ENCODE measurements at places on chromosomes 5 and 9. TPM values are rescaled to one million over a fixed set of nuclear protein-coding genes. Genes with fewer than 3 reads are reported as not detected.

DBH gene
- polyA plus RNA-seq, result not detected

PRR7 gene
- polyA plus RNA-seq, result 1.6 TPM

FAM151B gene
- 3.5 TPM for polyA plus RNA-seq

IL5 gene
- polyA plus RNA-seq, result not detected

KIF12 gene
- 0.07 TPM for polyA plus RNA-seq

PRDM9 gene
- not detected for polyA plus RNA-seq

NUTM2G gene
- not detected for polyA plus RNA-seq

OR1J2 gene
- polyA plus RNA-seq, result 0.64 TPM

FOXD4L6 gene
- polyA plus RNA-seq, result not detected

GPSM1 gene
- 19.2 TPM for polyA plus RNA-seq

JAKMIP2 gene
- polyA plus RNA-seq, result not detected

- DNase-seq, result no peak
Measured at GRCh38 chr5:27494887-27495286, 456.5 kb upstream of the CDH9 start.

GRCh38 chr5:134738963-134739661 is 764 bp downstream of the CAMLG start:
- DNase-seq, result no peak

- DNase-seq, result no peak
Measured at GRCh38 chr9:4005896-4006295, 294.0 kb downstream of the GLIS3 start.

DNA sequence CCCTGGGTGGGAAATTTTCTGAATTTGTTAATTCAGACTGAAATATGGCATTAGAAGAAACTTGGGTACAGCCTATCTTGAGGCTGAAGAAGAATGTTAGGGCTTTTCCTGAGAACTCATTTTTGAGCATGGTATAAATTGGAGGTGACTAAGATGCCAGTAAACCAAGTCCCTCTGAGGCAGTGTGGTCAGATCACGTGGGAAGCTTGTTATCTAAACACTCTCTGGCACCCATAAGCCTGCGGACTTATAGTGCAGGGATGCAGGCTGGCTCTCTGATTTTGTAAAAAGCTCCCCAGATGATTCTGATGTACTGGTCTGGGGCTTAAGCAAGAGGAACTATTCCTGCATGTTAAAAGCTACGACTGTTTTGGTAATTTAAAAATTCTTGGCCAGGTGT is 34.3 kb downstream of the MTMR12 start:
- no peak for DNase-seq

GRCh38 chr9:18250053-18250452 is 223.9 kb upstream of the ADAMTSL1 start:
- no peak for DNase-seq

DNA sequence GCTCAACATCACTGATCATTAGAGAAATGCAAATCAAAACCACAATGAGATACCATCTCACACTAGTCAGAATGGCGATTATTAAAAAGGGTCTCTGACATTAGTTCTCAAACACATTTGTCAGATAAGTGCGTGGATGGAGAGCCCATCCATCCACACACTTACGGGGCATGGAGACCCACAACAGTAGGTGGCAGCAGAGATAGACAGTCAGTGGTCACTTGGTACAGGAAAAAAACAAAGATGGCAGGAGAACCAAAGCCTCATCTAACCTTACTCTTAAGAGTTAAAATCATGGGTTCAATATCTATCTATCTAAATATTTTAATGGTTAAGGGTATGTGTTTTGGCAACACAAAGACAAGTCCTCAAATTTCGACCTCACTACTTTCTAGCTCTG is 1378.7 kb upstream of the C9orf72 start:
- no peak for DNase-seq

GRCh38 chr5:131423056-131423455 is 159.2 kb downstream of the CDC42SE2 start:
- no peak for DNase-seq

DNA sequence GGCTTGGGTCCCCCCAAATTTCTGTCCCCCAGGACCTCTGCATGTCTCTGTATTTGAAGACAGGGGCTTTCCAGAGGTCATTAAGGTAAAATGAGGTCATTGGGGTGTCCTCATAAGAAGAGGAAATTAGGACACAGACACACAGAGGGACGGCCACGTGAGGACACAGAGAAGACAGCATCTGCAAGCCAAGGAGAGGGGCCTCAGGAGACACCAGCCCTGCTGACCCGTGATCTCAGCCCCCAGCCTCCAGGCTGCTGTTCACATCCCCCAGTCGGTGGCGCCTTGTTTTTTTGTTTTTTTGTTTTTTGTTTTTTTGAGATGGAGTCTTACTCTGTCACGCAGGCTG is 1.2 kb upstream of the CCDC183 start:
- DNase-seq, result no peak

DNA sequence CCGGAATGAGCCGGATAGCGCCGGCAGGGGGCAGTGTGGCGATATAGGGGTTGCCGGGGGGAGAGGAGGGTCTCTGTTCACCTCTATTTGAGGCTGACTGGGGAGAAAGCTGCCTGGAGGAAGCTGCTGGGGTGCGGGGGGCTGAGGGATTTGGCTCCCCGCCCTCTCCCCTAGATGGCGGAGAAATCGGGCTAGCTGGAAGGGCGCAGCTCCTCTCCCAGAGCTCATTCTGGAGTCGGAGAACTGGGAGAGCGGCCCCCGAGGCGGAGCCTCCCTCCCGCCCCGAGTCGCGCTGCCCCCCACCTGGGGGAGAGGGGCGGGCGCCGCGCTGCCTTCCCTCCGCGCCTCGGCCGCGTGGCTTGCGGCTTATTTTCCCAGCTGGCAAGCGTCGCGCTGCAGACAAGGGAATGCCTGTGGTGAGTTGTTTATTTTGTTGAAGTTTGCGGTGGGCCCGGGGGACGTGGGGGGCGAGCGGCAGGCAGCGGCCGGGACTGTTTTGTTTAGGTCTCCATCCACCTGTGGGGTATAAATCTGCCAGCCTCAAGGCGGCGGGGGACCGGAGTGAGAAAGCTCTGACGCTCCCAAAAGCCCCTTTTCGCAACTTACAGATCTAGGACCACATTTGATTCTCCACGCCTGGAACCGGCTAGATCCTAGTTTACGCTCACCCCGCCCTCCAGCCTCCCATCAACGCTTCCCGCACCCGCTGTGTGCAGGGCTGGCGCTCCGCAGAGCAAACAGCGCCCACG is 4.1 kb upstream of the RGMB start:
- no peak for DNase-seq

GRCh38 chr5:4387290-4387689 is 752.8 kb upstream of the ADAMTS16 start:
- no peak for DNase-seq

- no peak for DNase-seq
Measured at GRCh38 chr5:141883184-141883891, 5.1 kb upstream of the PCDH1 start.

GRCh38 chr9:116941266-116941665 is 254.2 kb downstream of the TRIM32 start:
- DNase-seq, result no peak

DNA sequence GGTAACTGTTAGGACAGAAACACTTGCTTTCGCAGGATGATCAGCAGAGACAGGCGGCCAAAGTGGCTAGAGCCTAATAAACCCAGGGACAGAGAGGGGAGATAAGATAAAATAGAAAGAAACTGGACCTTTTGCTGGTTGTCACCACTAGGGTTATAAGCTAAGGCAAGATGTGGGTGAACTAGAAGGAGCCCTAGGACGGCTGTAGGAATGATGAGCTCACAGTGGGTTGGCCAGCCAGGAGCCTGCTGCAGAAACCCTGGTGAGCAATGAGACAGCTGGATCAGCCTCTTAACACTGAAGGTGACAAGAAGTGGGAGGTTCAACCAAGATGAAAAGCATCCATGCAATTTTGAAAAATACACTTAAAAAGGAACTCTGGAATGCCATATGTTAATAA is 13.5 kb downstream of the CTNND2 start:
- no peak for DNase-seq

DNA sequence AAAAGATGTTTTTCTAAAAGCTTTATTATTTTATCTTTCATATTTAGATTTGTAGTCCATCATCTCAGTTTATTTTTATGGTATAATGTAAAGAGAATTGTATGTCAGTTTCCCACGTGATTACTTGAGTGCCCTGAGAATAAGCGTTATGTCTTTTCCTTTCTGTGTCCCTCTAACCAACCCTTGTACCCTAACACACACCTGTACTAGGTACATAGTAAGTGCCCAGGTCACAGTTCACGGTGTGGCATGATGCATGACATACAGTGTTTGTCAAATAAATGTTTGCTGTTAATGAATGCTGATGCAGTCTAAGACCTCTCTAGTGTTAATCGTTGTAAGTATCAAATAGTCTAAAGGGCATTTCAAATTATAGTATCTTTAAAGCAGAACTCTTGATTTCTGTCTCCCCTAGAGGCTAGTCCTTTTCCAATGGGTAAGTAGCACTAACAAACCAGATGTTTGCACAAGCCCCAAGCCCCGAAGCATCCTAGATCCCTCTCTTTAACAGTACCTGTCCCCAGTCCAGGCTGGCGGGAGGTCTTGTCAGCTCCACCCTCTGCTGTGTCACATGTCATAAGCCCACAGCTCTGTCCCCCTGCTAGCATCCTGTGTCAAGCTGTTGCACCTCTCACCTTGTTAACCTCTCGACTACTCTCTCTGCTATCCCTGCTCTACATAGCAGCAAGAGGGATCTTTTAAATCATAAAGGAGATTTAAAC is 23.7 kb downstream of the NUP214 start:
- no peak for DNase-seq

DNA sequence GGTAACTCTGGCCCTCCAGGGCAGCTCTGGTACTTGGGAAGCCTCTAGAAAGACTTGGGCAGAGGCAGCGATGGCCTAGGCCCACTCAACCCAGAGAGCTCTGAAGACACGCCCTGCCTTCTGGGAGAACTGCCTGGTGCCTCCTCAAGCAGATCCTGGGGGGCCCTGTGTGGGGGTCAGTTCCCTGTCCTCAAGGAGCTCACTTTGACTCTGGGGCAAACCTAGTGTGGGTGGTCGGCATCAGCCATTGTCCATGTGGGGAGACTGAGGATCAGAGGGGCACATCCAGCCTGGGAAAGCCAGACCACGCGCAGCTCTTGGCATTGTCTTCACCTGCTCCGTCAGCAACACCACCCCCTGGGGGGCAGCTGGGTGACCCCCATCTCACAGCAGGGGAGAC is 28.0 kb downstream of the ABO start:
- no peak for DNase-seq

DNA sequence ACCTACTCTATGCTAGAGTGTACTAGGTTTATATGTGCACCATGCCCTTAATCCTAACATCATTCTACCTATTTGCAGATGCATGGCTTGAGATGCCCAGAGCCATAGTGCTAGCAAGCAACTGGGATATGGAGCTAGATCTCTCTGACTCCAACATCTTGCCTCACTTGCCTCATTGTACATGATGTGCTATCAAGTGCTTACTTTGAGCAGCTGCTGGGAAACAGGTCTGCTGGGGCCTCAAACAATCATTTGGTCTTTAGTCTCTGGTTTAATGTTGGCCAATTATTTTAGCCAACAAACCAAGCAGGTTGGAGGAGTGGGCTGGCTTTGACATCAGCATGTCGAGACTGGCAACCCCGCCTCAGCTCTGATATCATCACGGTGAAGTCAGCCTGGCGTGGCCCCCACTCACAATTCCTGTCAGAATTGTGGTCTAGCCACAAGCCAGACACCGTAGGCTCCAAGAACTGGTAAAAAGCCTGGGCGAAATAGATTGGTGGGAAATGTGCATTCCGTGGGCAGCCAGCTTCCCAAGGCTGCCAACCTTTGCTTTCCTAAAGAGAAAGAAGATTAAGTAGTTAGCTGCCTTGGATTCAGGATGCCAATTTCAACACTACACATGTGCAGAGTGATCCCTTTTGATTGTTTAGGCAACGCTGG is 21.1 kb upstream of the GAS1 start:
- DNase-seq, result no peak

DNA sequence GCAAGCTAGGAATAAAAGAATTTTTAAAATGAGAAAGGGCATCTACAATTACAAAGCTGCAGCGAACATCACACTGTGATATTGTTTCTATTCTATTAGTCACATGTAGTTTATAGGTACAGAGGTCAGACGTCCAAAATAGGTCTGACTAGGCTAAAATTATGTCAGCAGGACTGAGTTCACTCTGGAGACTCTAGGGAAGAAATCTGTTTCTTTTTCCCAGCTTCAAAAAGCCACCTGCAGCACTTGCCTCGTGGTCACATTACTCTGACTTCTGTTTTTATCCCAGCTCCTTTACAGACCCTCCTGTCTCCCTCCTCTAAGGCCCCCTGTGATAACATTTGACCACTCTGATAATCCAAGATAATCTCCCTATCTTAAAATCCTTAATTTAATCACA is 5.1 kb upstream of the CKS2 start:
- DNase-seq, result no peak

GRCh38 chr9:122217640-122218039 is 11.1 kb downstream of the LHX6 start:
- no peak for DNase-seq

DNA sequence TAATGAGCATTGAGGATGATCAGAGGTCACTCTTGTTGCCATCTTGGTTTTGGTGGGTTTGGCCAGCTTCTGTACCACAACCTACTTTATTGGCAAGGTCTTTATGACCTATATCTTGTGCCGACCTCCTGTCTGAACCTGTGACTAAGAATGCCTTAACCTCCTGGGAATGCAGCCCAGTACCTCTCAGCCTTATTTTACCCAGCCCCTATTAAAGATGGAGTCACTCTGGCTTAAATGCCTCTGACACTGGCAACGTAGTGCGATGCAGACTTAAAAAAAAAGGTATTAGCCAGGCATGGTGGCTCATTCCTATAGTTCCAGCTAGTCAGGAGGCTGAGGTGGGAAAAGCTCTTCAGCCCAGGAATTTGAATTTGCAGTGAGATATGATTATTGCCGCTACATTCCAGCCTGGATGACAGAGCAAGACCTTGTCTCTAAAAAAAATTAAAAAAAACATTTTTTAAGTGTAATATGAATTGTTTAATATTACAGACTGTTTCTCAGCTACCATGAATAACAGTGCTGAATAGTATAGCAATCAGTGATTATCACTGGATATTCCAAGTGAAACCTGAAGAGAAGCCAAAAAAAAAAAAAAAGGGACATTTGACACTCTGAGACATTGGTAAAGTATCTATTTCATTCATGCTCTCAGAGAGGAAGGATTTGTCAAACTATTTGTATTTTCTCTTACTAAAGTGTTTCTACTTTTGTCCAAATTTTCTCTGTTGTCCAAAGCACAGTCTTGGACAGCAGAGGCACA is 18.3 kb upstream of the STOM start:
- no peak for DNase-seq

GRCh38 chr5:138033386-138033808 is 518 bp upstream of the FAM13B start:
- no peak for DNase-seq

DNA sequence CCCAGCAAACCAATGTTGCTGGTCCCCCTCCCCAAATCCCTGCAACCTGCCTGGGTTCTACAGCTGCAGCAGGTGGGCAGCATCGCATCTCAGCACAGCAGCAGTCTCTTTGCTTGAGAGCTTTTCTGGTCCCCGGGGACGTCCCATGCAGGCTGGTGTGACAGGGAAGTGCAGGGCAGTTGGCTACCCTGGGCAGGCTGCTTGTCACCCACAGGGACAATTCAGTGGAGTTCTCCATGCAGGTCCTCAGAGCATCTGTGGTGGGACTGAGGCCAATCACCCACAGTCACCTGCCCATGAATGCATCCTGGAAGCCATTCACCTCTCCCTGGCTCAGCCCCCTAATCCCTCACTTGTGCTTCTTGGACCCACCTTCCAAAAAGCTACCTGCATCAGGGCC is 43.9 kb upstream of the SEMA4D start:
- no peak for DNase-seq

- DNase-seq, result no peak
Measured at GRCh38 chr5:179317411-179318220, 27.6 kb downstream of the ADAMTS2 start.

- DNase-seq, result no peak
Measured at GRCh38 chr5:173501271-173501670, 115.2 kb downstream of the BOD1 start.

GRCh38 chr9:122286764-122287163 is 22.1 kb downstream of the MRRF start:
- DNase-seq, result no peak
